ENCODE measurements at places on chromosomes 5 and 9.

DNA sequence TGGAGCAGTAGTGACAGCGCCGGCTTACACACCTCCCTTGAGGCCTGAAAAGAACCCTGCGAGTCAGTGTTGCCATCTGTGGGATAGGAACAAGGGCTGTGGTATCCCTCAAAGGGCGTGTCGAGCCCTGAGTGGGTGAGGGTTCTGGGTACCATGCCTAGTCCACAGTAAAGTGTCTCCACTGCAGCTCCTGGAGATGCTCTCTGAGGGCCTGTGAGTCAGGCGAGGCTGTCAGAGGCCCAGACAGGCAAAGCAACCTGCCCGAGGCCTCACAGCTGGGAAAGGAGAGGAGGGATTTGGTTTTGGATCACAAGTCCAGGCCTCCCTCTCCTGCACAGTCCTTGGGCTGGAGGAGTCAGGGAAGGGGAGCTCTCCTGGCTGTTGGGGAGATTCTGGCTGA lies 6.1 kb downstream of the PRRX2 start:
- no peak for DNase-seq

GRCh38 chr5:140011297-140011802 lies 31.7 kb downstream of the NRG2 start:
- no peak for DNase-seq

GRCh38 chr5:36079200-36079781 lies 12.6 kb upstream of the UGT3A2 start:
- no peak for DNase-seq

DNA sequence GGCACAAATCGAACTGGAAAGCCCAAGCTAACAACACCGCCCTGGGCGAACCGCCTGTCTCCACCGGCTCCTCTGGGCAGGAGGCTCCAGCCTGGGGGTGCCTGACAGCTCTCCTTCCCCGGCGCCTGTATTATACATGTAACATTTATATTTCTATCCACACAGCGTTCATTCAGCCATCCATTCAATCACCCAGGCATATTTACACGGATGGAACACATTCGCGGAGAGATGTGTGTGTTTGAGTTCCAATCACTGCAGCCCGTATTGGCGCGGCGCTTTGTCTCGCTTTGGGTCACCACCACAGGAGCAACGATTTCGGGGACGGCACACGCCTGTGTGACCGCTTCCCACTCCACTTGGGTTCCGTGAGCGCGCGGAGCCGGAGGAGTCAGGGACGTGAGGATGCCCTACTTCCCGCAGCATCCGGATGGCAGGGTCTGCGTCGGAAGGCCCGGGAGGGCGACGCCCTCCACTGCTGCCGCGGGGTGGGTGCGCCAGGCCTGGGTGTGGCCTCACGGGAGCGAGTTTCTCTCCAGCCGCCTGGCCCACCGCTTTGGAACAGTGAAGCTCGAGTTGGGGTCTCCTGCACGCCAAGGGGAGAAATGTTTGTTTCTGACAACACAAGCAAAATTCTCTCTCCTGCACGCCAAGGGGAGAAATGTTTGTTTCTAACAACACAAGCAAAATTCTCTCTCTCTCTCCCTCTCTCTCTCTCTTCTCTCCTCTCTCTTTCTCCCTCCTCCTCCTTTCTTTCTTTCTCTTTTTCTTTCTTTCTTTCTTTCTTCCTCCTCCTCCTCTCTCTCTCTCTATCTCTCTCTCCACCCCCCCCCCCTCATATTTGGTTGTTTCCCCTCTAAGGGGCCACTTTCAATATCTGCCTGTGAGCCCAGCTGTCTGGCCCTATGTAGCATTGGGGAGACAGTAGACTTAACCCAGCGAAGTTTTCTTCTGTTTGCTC lies 1.1 kb upstream of the SV2C start:
- no peak for DNase-seq

DNA sequence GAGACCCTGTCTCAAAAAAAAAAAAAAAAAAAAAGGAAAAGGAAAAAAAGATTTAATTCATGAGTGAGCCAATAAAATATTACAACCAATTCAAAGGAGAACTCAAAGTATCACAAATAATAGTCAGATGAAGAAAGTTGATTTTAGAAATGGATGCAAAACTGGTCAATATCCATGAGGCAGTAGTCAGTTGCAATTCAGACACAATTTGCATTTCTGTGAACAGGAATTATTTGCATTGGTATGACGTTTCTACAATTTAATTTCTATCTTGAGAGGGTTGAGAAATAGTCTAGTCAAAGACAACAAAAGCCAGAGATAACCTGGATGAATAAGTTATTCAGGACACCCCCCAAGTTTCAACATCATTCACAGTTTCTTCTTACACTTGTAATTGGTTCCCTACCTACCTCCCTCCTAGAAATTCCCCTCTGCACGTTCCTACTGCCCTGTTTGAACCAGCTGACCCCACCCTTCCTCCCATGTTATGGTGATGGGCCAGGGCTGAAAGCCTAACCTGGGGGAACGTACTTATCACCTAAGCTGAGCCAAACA lies 28.6 kb upstream of the CDKN2AIPNL start:
- no peak for DNase-seq

DNA sequence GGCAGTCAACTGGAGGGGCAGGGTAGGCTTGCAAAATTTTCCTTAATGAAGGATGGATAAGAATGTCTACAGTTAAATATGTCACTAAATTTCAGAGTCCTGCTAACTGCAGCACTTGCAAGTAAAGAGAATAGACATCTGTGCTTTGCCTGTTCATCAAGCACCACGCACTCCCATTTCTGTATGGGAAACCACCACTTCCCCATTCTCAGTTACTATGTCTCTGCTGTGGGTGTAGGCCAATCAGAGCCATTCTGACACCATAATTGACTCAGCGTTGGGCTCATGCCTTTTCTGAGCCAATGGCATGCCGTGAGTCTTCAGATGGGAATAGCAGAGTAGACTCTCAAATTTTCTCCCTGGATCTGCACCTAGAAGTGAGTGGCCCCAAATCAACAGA lies 247.5 kb downstream of the GABRB2 start:
- no peak for DNase-seq

DNA sequence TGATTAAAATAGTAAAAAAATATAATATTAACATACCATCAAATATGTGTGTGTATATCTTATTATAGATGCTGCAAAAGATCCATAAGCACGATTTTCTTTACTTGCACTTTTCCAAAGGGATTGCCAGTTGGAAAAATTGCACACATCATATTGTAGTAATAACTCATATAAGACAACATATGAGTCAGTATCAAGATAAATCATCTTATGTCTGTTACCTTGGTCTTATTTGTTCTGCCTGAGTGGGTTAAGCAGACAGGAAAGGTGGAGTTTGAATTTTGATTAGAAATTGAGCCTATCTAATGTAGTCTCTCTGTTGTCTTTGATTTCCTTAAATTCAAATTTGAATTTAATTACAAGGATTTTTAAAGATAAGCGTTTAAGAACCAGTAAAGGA lies 24.6 kb downstream of the LYSMD3 start:
- no peak for DNase-seq

DNA sequence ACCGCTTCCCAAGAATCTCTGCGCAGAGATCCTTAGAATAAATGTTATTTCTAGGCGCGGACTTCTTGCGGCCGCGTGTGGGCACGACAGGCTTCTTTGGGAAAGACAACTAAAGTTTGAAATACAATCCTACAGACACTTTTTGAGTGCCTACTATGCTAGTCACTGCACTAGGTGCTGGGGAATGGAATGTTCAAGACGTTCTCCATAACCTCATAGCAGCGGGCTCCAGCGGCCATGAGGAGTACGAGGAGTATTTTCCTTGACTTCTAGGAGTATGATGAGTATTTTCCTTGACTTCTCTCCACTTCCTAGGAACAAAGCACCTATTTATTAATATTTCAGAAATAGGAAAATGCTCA lies 636 bp upstream of the PWWP2A start:
- no peak for DNase-seq

DNA sequence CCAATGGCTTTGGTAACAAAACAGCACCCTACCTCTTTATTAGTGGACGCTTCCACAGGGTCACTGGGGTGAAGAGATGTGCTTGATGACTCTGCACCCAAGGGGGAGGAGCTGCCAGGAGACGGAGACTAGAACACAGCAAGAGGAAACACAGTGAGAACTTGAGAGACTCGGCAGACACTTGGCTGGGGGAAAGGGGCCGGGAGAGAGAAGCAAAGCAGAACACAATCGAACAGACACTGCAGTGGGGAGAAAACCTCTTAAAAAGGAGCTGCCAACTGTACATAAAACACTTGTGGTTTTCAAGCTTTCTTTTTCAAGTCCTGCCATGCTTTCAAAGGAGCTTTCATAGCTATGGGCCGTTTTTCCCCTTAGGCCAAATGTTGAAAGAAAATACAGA lies 151.0 kb downstream of the ENTREP1 start:
- DNase-seq = no peak

DNA sequence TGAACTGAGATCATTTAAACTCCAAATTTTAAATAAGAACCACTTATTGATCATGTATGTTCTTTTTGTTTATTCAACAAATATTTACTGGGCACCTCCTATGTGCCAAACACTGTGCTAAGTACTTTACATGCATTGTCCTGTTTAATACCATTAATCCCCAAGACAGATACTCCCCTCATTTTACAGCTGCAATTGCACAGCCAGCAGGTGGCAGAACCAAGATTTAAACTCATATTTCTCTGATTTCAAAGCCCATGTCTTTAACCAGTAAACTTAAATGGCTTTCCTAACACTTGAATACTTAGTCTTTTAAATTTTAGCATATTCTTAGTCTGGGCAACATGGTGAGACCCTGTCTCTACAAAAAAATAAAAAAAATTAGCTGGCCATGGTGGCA lies 43.4 kb upstream of the KIAA1958 start:
- no peak for DNase-seq

GRCh38 chr9:106693558-106693957 lies 169.4 kb upstream of the ZNF462 start:
- DNase-seq = no peak

GRCh38 chr9:110874963-110875674 lies 163.2 kb downstream of the LPAR1 start:
- no peak for DNase-seq

- DNase-seq = peak; percentile 16
Observed at GRCh38 chr9:89422151-89422975, 75.5 kb downstream of the SEMA4D start.

DNA sequence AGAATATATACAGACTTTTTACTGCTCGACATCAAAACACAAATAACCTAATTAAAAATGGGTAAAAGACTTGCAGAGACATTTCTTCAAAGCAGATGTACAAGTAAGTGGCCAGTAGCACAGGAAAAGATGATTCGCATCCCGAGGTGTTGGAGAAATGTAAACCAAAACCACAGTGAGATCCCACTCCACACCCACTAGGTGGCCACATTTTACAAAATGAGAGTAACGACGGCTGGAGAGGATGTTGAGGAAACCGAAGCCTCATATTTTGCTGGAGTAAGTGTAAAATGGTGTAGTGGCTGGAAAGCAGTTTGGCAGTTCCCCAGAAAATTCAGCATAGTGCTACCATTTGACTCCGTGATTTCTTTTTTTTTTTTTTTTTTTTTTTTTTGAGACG lies 21.3 kb upstream of the GBGT1 start:
- DNase-seq = peak; percentile 19

DNA sequence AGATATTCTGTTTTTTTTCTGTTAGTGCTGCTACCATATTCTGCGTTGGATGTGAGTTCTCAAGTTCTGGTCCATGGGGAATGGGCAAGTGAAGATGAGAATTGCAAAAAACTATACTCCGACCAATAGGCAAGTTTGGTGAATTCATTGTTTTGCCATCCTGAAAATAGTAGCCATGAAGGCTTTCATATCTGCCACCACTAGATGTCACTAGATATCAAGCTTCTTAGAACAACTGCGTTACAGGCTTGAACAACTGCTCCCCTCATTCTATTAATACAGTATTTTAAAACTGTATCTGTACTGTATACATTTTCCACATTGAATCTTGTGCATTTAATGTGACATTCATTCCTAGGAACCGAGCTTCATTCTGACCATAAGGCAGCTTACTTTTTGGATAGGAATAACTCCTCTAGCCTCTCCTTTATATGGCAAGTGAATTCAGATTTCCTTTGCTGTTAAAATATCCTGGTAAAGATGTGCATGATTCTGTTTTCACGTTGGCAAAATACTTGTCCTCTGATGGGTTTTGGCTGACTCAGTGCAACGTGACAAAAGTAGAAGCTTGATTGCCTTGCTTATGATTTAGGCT lies 163.6 kb downstream of the SREK1 start:
- DNase-seq = peak; percentile 14

GRCh38 chr9:27297050-27297449 lies at the start of gene EQTN:
Gene EQTN (minus strand): TSS chr9:27297150. CDS start chr9:27297055, 95 bp downstream.
- DNase-seq = no peak

DNA sequence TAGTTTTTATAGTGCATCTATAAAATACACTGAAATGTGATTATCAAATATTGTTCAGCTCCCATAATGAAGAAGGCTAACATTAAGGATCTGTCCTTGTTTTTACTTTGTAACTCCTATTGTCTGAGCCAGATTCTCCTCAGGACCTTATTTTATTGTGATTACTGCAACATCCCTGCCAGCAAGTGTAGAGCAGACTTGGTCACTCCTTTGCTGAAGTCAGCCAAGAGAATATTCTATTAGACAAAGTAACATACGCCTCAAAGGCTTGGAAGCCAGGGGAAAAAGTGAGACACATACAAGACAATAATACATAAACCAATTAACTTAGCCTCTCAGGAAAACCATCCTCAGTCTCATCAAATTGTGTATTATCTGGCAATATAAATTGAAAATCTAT lies 269.6 kb downstream of the ARL15 start:
- DNase-seq = no peak

- DNase-seq = no peak
Observed at GRCh38 chr9:5876026-5876425, 14.7 kb upstream of the MLANA start.

- no peak for DNase-seq
Observed at GRCh38 chr9:80678906-80679305, 1010.4 kb downstream of the TLE1 start.

DNA sequence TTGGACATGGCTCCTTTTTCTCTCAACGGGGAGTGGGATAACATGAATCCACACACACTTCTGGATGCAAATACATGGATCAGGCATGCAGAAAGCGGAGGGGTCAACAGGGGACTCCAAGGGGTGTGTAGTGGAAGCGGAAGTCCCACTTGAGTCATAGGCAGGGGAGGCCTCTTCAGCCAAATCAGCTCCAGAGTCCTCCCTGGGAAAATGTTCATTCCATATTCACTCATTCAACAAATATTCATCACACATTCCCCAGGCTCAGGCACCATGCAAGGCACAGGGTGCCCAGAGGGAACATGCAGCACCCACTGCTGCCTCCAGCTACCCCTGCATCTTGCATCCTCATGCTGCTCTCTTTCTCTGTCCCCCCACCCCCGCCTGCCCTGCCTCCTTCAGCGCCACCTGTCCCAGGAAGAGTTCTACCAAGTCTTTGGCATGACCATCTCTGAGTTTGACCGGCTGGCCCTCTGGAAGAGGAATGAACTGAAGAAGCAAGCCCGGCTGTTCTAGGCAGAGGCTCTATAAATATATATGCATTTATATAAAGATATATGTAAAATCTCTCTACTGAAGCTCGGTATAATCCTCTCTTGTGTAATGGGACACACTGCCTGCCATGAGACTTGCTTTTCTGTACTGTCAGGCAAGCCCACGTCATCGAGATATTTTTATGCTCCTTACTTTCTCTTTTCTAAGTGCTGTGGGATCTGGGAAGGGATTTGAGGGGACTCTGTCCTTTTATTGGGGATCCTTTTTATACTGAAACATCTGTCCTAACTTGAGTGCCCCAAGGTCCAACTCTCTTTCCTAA lies 13.6 kb upstream of the AFAP1L1 start:
- peak; percentile 45 for DNase-seq

- no peak for DNase-seq
Observed at GRCh38 chr9:99253772-99254431, 31.8 kb downstream of the SEC61B start.

Measured in AG04449 (cell line).